ENCODE measurements at places on chromosomes 3 and 15.
A peak's percentile ranks its signal among the peaks of the same experiment; 100 is the strongest.

- DNase-seq = no peak
Measured at GRCh38 chr15:42848846-42849245, 71.7 kb downstream of the TTBK2 start.

- DNase-seq = no peak
Measured at GRCh38 chr3:78729946-78730345, 1037.9 kb downstream of the ROBO1 start.

DNA sequence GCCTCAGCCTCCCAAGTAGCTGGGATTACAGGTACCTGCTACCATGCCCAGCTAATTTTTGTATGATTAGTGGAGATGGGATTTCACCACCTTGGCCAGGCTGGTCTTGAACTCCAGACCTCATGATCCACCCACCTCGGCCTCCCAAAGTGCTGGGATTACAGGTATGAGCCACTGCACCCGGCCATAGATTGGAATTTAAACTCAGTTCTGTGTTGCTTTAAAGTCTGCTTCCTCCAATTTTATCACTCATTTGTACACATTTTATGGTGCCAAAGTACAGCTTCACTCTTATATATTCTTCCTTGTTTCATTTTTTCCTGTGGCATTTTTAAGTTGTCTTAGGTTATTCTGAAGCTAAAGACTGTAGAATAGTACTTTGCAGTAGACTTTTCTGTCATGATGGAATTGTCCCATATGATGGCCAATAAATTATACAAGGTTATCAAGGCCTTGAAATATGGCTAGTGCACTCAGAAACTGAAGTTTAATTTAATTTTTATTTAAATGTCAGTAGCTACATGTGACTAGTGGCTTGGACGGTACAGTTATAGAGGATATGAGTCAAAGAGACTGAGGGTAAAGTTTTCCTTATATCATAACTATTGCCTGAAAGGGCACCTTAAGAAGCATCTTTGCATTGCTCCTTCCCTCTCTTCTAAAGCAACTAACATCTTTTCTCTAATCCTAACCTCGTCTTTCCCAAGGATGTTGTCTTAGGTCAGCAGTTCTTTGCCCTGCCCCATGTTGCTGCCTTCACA is 28.1 kb downstream of the ATP11B start:
- DNase-seq = no peak

DNA sequence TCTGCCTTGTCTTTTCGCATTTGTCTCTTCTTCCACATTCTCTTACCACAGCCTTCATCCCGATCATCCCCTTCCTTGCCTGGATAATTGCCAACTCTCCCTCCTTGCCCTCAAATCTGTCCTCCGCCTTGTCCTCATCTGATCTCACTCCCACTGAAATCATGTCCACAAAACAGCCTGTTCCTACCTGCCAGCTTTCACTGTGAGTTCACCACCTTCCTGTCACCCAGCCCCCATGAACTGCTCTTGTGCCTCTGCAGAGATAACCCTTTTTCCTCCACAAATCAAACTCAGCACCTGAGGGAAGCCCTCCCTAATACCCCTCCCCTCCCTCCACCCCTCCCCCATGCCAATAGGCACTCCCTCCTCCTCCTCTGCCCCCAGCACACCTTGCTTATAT is 4.8 kb upstream of the ADCY5 start:
- DNase-seq = no peak

DNA sequence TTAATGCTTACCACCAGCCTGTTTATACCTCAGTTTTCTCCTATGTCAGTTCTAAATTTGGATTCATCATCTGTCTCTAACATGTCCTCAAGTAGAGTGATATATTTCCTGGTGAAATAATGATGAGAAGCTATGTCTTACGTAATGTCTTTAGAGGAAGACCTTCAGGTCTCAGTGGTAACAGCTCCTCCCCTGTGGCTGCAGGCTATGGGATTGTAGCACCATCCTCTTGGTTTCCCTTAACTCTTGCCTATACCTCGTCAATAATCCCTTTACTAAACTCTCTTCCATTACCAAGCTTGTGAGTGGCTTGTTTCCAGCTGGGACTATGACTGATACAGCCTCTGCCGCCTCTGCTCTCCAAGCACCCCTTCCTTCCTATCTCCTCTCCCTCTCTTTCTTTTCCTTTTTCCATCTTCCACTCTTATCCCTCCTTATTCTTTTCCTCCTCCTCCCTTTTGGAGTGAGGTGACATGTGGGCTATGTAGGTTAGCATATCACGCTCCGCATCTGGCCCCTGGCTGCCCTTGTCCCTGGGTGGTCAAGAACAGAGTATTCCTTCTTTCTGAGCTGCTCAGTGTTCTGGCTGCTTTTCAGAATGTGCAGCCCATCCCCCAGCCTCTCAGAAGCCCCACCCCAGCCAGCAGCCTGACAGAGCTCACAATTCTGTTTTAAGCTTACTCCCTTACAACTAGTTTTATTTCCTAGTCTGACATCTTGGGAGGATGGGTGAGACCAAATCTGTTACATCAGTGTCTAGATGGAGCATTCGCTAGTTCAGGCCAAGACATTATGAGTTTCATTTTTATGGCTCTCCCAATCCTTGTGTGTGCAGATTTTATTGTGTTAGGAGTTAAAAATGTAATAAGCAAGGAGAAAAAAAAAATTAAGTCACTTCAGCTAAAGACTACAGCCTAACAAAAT is 75.0 kb upstream of the RNU6-1 start:
- no peak for DNase-seq

GRCh38 chr15:31262901-31263671 is 63.5 kb upstream of the KLF13 start:
- peak; percentile 7 for DNase-seq

DNA sequence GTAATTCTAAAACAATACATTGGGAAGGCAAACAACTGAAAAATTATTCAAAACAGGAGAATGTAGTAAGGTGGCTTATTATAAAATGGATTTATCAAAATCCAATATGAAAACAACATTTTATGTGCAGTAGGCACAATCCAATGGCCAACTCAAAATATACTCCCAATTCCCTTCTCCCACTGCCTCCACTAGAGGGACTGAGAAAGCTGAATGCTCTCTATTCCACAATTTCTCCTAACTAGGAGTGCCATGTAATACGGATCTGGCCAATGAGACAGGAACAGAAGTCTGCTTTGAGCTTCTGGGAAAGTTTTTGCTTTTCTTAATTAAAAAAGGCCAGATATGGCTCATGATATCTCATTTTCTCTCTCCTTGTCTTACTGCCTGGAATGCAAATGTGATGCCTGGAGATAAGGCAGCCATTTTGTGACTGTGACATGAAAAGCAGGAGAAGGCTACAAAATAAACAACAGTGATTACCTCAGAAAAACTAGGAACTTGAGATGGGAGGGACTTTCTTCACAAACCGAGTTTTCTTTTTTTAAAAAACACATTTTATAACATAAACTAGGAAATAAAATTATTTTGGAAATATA is 18.8 kb upstream of the VGLL4 start:
- peak; percentile 26 for DNase-seq

GRCh38 chr3:193909387-193909786 is 226.6 kb upstream of the HES1 start:
- DNase-seq = no peak

GRCh38 chr3:15266510-15267376 is 60.7 kb downstream of the CAPN7 start:
- DNase-seq = no peak

- no peak for DNase-seq
Measured at GRCh38 chr3:14620512-14620911, 31.1 kb upstream of the CCDC174 start.

- DNase-seq = no peak
Measured at GRCh38 chr15:89899295-89899945, 5.6 kb upstream of the AP3S2 start.

DNA sequence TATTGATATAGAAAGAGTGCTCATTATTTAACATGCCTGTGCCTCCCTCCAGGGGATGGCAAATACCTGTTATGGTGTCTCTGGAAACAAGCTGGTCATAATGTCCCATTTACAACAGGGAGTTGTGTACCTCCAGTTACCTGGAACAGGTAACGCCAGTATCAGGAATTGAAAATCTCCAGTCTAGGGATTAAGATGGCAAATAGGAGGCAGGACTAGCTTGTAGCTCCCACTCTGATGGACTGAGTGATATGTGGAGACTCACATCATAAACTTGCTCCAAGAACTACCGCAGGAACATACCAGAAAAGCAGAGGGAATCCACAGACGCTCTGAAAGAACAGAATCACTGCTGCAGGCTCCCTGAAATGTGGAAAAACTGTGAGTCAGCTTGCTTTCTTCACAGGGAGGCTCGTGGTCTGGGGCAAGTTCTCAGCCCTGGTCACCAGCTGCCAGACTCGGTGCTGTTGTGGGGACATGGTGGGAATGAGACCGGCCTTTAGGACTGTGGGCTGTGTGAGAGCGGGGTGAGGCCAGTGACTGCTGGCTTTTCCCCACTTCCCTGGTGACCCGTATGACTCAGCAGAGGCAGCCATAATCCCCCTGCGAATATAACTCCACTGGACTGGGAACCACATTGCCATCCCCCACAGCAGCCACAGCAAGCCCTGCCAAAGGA is 97.4 kb downstream of the KCNAB1 start:
- DNase-seq = no peak

- no peak for DNase-seq
Measured at GRCh38 chr3:67291287-67292252, 293.5 kb downstream of the KBTBD8 start.

GRCh38 chr3:181757694-181758306 is 46.1 kb downstream of the SOX2 start:
- DNase-seq = no peak

- DNase-seq = no peak
Measured at GRCh38 chr3:160893207-160893606, 137.2 kb downstream of the PPM1L start.

DNA sequence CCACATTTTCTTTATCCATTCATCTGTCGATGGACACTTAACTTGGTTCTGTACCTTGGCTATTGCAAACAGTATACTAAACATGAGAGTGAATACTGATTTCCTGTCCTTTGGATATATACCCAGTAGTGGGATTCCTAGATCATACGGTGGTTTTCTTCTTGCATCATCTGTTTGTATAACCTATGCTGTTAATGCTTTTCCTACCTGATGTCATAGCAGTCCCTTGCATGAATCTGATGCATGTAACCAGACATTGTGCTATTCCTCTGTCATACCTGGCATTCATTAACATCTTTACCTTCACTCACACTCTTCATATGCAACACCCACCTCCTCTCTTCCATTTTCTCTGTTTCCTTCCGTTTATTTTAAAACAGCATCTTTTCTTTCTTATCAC is 185.2 kb downstream of the KLHL25 start:
- DNase-seq = no peak

GRCh38 chr15:52483707-52484106 is 45.0 kb downstream of the MYO5A start:
- no peak for DNase-seq

DNA sequence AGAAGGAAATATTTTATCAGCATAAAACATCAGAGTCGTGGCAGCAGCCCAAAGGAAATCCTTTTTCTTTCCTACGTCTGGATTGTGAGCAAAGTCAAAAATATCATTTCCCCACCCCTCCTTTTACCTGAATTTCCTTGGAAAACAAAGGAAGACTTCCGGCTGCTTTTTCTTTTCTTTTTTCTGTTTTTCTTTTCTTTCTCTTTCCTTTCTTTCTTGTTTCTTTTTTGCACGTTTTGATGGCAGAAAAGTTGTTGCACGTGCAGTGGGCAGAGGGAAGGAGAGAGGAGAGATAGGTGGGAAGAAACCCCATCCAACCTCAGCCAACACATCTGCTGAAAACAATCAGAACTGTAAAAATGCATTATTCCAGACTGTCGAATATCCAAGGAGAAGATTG is 544 bp upstream of the MYO1E start:
- DNase-seq = no peak

GRCh38 chr3:14852717-14853116 is 34.0 kb downstream of the FGD5 start:
- no peak for DNase-seq

DNA sequence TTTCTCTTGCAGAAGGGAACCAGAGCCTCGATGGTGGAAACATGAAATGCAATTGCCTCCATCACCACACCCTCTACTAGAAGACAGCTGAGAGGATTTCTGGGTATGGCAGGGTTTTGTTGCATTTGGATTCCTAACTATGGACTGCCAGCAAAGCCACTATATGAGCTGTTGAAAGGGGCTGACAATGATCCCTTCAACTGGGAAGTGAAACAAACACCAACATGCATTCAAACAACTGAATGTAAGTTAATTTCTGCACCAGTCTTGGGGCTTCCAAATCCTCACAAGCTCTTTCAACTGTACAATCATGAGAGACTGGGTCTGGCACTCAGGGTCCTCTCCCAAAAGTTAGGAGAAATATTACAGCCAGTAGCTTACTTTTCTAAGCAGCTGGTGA is 116.7 kb upstream of the PLCL2 start:
- no peak for DNase-seq

DNA sequence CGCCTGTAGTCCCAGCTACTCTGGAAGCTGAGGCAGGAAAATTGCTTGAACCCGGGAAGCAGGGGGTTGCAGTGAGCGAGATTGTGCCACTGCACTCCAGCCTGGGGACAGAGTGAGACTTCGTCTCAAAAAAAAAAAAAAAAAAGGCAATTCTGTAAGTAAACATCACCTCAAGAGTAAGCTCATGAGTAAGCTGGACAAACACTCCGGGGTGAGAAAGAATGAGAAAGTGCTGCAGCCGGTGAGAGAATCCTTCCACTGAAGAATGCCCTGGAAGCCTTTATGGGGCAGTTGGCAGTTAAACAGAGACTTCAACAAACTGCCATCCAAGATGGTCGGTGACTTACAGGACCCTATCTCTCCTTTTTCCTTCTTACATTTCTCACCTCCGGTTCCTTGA is 47.5 kb downstream of the FEZF2 start:
- DNase-seq = no peak

- DNase-seq = no peak
Measured at GRCh38 chr15:78033864-78034263, 43.6 kb downstream of the TBC1D2B start.

- no peak for DNase-seq
Measured at GRCh38 chr3:15450438-15451215, 23.2 kb downstream of the EAF1 start.

- no peak for DNase-seq
Measured at GRCh38 chr3:134057654-134058110, 28.0 kb upstream of the SLCO2A1 start.

DNA sequence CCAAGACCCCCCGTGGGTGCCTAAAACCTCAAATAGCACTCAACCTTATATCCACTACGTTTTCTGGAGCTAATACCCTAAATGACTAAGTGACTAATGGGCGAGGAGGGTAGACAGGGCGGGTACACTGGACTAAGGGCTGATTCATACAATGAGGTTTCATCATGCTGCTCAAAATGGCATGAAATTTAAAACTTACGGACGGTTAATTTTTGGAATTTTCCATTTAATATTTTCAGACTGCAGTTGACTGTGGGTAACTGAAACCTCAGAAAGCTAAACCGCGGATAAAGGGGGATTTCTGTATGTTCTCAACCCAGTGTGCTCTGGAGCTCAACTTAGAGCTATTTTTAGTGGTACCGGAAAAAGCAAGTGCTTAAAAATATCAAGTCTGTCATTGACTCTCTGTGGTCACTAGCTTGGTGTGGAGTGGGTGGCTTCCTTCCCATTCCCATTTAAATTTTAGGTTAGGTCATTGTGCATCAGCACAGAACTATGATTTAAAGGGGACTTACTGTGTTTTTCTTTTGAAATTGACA is 72.9 kb downstream of the LRRC28 start:
- peak; percentile 70 for DNase-seq

- DNase-seq = no peak
Measured at GRCh38 chr3:97131476-97131875, 317.1 kb downstream of the EPHA6 start.

GRCh38 chr15:29934251-29934650 is 112.0 kb upstream of the TJP1 start:
- peak; percentile 41 for DNase-seq

- DNase-seq = no peak
Measured at GRCh38 chr15:101609742-101610610, 42.2 kb downstream of the TM2D3 start.
